NCI-H345 (cell line): ENCODE measurements at places on chromosomes 7 and 10.

DNA sequence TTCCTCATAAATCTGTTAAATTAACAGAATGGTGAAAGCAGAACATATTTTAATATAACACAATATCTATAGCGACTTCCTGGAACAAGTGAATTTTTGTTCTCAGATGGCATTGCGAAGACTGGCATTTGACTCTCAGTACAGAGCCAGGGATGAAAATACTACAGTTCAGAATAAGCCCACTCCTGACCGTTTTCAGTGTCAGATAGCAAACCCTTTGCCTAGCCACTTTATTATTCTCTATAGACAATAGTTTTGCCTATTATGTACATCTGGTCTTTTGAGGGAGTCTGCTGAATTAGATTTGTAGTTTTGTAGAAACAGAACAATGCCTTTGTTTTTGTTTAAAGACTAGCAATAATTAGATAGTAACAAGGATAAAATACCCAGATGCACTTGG is 2.3 kb downstream of the MINPP1 start:
- no peak for DNase-seq

- DNase-seq: no peak
These were observed 1.5 kb upstream of the CPVL start for GRCh38 chr7:29147821-29148220.

DNA sequence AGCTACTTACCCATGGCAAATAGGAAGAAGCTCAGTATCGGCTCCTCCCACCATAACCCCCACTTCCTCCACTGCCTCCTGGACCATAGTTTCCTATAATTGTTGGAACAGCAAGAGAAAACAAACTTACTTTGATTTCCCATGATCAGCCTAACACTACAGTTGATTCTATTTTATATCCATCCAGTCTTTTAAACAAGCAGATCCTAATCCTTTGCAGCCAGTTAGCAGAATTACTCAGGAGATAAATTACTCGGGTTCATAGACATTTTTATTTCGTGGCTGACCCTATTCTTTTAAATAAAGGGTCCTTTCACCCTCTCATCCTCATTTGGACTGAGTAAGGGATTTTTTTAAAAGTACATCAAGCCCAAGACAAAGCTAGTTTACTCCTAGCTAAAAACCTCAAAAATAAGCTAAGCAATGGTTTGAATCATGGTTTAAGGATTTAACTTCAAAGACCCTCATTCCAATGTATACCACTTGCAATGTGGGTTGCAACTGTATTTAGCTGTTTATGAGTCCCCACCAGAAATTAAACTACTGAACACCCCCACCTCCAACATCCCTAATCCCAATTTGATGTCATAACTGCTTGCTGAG is 8.0 kb downstream of the HNRNPA2B1 start:
- no peak for DNase-seq

DNA sequence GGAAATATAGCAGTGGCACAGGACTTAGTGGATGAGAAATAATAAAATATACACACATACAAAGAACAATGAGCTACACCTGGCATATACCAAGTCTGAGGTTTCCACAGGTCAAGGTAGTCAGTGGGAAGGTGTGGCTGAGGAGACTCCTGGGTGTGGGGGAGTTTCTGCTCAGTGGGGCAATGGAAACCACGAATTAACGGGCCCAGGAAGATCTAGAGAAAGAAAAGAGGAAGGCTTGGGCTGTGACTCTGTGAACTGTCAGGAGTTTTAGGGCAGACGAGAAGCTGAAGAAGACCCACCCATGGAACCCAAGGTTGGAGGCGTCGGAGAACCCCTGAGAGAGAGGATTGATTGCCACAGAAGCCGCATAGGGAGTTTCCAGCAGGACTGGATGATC is 196.5 kb downstream of the HERPUD2 start:
- no peak for DNase-seq

DNA sequence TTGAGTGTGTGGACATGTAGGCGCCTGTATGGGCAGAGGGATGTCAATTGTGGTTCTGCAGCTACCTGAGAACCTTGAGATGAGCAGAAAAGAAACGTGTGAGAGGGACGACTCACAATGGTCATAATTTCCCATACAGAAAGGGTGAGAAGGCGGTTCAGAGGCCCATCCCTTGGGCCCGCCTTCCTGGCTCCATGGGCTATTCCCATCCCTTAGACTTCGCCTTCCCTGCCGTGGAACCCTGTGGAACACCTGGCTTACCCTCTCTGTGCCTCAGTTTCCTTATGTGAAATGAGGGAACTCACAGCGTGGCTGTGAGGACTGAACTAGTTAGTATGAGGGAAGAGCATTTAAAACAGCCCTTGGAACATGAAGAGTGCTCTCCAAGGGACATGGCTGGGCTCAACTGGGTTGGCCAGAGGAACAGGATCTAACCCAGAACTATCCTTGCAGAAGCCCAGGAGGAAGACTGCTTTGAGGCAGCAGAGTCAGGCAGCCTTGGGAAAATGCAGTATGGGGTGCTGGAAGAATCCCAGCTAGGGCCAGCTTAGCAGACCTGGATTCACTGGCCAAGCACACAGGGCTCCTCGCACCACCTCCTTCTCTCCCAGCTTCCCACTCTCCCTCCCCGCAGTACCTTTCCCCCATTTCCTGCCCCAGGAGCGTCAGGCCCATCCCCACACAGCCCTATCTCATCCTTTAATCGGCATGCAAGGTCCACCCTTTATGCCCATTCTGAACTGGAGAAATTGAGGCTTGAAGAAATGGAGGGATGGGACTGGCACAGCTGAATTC is 11.1 kb upstream of the ZMIZ1 start:
- no peak for DNase-seq

GRCh38 chr10:119250641-119251314 is 43.4 kb downstream of the GRK5 start:
- DNase-seq: no peak

DNA sequence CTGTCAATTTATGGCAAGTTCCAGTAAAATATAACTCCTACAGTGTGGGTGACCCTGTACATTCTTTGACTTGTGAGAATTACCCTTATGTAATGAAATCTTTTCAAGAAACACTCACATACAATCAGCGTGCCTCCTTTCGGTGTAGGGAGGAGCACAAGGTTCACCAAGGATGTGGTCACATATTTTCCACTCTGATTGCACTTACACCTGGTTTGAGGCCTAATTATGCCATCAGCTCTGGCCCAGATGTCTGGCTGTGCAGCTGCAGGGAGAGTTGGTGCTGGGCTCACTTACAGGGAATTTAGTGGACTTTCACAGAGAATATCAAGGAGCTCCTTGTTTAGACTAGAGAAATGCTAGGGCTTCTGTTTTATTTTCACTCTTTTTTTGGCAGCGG is 146.0 kb upstream of the STEAP4 start:
- DNase-seq: no peak

- DNase-seq: no peak
These were observed 108.6 kb downstream of the CDK6 start for GRCh38 chr7:92727755-92728154.

- DNase-seq: no peak
These were observed 29.8 kb downstream of the ITPRIP start for GRCh38 chr10:104308439-104308903.

GRCh38 chr7:158555034-158555520 is 32.5 kb downstream of the PTPRN2 start:
- no peak for DNase-seq

- no peak for DNase-seq
These were observed 478 bp upstream of the ZNF22 start for GRCh38 chr10:45000138-45000751.

GRCh38 chr10:98338318-98338717 is 70.3 kb upstream of the LOXL4 start:
- no peak for DNase-seq
